Hematopoietic multipotent progenitor cell (in vitro differentiated cells): ENCODE measurements at places on chromosomes 1 and 21.

DNA sequence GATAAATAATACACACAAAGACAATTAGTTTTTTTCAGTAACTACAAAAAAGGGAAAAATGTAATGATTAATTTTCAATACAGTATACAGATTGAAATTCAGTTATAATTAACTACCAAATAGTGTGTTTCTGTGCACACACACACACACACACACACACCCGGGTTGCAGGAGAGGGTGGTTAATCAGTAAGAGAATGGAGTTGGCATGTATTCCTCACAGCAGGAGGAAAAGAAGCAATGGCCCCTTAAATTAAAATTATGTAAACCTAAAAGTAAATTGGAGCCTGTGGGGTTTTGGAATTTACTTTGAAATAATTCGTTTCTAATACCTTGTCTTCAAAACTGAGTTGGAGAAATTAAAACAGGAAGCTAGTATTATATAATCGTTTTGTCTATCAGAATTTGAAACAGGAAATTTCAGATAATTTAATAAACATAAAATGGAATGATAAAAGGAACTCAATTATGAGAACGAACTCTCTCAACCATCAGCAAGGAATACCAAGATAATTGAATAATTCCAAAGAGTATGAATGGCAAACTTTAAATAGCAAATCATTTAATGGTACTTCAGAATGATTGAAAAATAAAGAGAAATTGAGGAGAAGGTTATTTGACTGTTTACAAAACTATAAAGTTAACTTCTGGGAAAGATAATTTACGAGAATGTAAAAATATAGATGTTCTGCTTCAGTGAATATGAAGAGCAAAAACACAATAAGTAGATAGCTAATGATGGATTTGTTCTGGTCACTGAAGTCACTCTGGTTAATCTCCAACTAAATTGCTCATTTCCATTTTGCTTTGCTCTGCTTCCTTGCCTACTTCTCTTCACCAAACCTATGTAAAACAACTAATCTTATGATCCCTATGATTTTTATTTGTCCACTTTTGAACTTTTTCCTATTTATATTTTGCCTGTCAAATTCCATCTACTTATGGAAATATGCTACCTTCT lies 547.9 kb upstream of the ZP4 start:
- DNase-seq = no peak

DNA sequence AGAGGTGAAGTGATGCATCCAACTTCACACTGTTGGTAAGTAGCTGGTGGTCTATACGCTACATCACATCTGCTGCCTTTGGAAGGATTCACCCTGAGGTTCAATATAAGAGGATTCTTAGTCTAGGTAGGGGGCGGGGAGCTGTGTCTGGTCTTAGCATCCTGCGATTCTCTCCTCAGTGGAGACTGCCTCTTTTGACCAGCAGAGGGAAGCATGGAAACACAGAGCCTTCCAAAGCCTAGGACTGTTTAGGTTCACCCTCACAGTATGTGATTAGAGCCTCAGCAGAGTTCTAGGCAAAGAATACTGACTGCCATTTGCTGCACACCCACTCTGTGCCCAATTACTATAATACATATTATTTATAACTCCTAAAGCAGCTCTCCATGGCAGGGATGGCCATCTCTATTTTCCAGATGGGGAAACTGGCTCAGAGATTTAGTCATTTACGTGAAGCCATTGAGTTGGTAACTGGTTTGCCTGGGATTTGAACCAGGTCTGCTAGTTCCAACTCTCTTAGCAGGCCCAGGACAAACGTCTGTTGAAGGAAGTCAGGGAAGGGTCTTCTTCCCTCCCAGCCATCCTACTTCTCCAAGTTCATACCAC lies 28.9 kb upstream of the EFCAB14 start:
- DNase-seq = peak; percentile 39

GRCh38 chr1:180425952-180426351 lies 76.4 kb downstream of the ACBD6 start:
- no peak for DNase-seq

DNA sequence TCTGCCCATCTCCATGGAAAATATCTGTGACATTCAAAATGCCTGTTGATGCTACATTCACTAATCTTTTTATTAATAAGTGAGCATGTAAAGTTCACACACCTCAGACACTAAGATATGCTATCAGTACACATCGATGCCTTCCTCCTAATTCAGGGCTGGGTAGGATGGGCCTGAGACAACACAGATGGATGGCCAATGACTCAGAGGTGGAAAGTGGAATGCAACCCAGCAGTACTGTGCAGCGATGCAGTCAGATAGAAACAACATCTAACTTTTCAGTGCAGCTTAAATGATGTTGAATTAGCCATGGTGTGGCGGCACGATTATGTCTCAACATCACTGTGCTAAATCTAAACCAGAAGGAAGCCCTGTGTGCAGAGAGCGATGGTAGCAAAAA lies 161.6 kb upstream of the KCNJ15 start:
- no peak for DNase-seq

DNA sequence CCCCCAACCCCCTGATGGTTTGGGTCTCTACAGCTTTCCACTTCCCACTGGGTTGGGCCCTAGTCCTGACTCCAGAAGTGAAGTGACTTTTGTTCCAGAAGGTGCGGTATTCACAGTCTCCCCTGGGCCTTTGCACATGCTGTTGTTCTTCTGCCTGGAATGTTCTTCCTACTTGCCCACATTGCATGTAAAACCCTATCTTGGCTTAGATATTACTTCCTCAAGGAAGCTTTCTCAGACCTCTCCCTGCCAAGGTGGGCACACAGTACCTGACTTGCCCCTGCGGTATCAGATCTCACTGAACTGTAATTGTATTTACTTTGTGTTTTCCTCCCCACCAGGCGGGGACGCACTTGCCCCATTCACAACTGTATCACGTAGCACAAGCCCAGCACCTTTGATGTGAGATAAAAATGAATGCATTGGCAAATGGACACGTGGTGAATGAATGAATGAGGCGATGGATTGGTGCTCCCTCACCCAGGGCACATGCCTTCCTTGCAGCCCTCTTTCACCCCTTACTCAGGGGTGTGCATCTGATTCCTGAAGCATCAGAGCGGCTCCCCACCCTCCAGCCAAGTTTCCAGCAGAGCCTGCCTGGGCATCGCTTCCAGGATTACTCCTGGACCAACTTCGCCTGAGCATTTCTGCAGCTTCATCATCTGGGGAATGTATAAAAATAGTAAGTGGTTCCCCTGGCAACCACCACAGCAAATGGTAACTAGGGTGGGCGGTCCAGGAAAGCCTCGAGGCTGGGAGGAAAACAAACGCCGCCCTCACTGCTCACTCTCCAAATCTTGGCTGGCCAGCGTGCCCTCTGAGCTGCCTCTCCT lies 19.8 kb downstream of the NENF start:
- DNase-seq = no peak

- DNase-seq = no peak
Observed at GRCh38 chr21:35226328-35226727, 177.2 kb upstream of the RUNX1 start.

GRCh38 chr1:207032528-207033017 lies at the start of gene C1orf116:
Gene C1orf116, minus strand, starts transcription at chr1:207032756. Its CDS starts 5,158 bp downstream, at chr1:207027598.
- no peak for DNase-seq

DNA sequence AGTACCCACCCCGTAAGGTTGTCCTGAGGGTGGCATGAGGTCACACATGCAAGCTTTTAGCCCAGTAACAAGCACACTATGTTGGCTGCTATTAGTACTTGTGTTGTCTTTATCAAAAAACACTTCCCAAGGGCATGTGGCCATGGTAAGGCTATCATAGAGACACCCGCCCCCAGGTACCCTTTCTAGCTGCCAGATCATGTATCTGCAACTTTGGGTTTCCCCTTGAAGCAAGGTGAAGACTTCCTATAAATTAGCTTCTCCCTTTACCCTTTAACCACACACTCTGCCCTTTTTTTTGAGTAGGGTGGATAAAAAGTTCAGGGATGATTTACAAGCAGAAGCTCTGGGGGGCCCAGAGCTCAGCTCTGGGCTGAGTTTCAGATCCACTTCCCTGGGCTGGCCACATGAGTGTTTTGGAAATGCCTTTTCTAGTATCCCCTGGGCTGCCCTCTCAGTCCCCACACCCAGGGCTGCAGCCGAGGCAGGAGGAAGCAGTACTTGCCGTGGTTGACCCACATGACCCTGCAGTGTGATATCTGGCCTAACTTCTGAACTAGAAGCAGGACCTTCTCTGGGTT lies 2.0 kb downstream of the ZDHHC18 start:
- DNase-seq = peak; percentile 37

DNA sequence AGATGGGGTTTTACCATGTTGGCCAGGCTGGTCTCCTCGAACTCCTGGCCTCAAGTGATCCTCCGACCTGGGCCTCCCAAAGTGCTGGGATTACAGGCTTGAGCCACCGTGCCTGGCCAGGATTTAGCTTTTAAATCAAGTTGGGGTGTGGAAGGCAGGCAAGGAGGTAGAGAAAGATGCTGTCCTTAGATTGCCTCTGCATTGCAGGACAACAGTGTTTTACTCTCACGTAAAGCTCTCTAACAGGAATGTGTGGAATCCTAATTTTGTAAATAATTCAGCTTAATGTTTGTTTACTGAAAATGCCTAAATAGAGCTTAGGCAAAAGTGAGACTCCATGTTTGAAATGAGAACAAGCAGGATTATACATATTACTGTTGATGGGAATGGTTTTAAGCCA lies 29.5 kb upstream of the TGFB2 start:
- DNase-seq = no peak

GRCh38 chr21:40386294-40386911 lies 460.6 kb downstream of the DSCAM start:
- DNase-seq = no peak

GRCh38 chr1:215672482-215672881 lies 105.4 kb downstream of the KCTD3 start:
- no peak for DNase-seq

GRCh38 chr1:94255476-94255875 lies 18.1 kb upstream of the ARHGAP29 start:
- DNase-seq = no peak

- DNase-seq = no peak
Observed at GRCh38 chr21:34202553-34203372, 129.4 kb downstream of the MRPS6 start.

DNA sequence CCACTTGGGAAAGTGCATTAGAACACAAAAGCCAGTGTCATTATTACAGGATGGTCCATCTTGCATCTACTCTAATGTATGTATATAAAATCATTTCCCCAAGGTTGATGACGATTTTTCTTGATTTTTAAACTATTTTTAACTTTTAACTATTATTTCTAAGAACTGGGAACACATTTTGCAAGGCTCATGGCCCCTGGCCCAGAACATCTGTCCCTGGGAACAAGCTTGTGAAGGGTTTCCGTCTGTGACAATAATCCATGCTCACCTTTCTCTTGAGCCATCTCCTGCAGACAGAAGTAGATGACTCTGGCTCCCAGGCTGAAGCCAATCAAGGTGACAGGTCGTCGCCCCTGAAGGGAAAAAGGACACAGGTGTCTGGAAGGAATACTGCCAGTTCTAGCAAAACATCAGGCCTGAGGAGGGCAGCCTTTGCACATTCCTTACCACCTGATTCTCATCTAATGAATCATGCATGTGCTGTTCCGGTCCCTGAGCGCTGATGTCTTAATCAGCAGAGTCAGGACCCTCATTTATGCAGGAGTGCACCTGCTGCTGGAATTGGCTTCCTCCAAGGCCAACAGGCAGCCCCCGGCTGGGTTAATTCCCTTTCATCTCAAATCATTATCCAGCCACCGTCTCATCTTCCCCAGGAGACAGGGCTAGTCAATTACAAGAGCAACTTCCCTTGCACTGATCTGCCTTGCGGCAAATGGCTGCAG lies 62.5 kb downstream of the TMCO4 start:
- DNase-seq = no peak

GRCh38 chr1:112934577-112934976 lies 21.4 kb downstream of the SLC16A1 start:
- no peak for DNase-seq

DNA sequence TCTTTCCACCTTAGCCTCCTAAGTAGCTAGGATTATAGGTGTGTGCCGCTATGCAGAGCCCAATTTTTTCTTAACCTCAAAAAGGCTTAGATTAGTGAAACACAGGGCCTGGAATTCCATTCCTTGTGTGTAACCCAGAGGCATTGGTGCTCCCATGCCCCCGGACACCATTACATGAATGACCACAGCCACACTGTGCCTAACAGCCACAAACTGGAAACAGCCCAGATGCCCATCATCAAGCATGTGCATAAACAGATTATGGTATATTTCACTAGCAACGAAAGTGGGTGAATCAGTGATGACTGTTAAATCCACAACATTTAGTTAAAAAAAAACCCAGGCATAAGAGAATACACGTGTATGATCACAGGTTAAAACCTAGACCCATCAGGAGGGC lies 24.4 kb downstream of the ADAM30 start:
- DNase-seq = no peak

GRCh38 chr21:42040411-42041180 lies 30.4 kb upstream of the ZBTB21 start:
- DNase-seq = no peak

DNA sequence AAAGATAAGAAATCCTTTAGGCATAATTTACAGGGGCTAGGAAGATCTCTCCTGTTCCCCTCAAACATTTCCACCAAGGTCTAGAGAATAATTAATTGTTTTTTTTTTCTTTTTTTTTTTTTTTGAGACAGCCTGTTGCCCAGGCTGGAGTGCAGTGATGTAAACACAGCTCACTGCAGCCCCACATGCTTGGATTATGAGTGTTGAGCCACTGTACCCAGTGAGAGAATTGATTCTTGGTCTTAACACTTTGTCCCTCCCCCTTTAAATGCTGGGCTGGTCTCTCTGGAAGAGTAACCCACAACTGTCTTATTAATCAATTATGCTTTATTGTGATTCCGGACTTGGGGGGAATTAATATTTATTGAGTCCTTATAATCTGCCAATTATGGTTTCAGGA lies 33.4 kb downstream of the ATF3 start:
- no peak for DNase-seq

DNA sequence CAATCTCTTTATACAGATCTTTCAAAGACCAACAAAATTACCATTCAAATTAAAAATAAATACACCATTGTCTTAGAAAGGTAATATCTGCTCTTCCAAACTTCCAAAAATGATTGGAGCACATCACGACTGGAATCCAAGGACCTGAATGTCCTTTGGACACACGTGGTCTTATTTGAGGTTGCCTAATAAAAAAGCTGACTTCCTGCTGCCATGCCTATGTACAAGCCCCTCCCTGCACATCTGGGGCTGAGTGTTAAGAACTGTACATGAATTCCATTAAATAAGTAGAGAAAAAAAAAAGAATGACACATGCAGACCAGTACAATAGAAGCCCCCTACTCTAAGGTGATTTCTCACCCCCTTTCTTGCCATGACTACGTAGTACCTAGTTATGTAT lies 73.6 kb downstream of the SUSD4 start:
- no peak for DNase-seq

DNA sequence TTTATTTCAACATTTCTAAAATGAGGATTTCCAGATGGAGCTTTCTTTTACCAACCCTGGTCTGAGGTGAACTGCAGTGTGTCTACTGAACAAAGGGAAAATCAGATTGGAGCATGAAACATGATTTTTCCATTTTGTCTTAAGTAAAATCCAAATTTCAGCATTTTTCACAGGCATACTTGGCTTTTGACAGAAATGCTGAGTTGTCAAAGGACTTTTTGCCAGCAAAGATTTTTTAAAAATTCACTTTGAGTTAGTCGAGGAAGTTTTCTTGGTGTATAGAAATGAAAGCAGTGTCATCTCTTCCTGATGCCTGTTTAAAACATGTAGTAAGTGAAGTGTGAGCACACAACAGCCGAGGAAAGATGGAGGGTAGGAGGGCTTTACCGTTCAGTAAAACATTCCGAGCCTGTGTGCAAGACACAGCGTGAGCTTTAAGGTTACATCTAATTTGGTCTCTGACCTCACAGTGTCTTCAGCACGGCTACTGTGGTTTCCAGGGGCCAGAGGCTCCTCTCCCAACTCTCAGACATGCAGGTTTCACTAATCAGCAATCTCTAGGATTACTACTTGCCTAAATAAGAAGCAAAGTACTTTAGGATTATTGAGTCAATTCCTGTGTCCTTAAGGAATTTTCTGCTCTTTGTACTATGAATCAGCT lies 45.9 kb downstream of the SAMD13 start:
- no peak for DNase-seq
